ENCODE measurements at places on chromosomes 7 and 10.

- no peak for DNase-seq
These were observed 528.1 kb upstream of the DPP6 start for GRCh38 chr7:153524070-153524601.

DNA sequence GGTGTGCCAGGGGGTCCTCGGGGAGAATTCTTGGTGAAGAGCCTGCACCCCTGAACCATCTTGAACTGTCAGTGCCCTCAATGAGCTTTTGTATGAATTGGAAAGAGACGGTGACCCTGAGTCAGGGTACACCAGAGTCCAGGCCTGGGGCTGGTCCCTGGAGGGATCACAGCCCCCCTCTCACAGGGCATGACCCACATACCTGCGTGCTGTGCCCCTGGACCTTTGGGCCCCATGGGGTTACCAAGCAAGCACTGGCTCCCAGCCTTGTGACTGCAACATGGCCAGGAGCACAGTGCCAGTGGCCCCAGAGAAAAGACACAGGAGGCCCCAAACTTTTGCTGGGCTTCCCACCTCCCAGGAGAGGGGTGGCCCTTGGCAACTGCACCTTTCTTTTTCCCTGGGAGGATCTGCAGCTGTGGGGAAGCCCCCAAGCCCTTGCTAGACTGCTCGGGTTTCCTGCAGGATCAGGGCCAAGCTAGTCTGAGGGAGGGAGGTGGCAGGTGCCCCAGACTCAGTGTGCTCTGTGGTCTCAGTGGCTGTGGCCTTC, 153.5 kb downstream of the ZNF248 start:
- no peak for DNase-seq

- no peak for DNase-seq
These were observed 275.1 kb upstream of the FZD1 start for GRCh38 chr7:90988996-90989765.

GRCh38 chr7:28077616-28078015, 103.0 kb downstream of the JAZF1 start:
- DNase-seq: no peak

- DNase-seq: no peak
These were observed 161.5 kb downstream of the CREB5 start for GRCh38 chr7:28573651-28574301.

GRCh38 chr10:71045204-71045809, 156.9 kb upstream of the PCBD1 start:
- no peak for DNase-seq

DNA sequence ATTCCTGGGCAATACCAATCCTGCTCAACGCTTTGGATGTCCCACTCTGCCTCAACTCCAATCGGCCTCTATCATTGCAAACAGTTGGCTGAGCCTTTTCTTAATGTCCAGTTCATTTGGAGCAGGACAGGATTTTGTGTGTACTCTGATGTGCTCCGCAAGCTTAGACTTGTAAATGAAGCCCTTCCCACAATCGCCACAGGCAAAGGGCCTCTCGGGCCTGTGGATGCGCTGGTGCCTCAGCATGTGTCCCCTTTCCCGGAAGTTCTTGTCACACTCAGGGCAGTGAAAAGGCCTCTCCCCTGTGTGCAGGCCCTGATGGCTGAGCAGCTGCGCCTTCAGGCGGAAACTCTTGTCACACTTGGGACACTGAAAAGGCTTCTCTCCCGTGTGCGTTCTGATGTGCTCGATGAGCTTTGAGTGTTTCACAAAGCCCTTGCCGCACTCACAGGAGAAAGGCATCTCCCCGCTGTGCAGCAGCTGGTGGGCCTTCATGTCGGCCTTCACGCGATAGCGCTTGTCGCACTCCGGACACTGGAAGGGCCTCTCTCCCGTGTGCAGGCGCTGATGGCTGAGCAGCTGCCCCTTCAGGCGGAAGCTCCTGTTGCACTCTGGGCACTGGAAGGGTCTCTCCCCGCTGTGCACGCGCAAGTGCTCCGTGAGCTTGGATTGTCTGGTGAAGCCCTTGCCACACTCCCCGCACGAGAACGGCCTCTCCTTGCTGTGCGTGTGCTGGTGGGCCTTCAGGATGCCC, 20.0 kb downstream of the ZNF786 start:
- no peak for DNase-seq

- DNase-seq: no peak
These were observed 1.8 kb upstream of the RPA3 start for GRCh38 chr7:7720193-7720592.

- no peak for DNase-seq
These were observed 157.2 kb upstream of the SLC25A13 start for GRCh38 chr7:96479015-96479645.

DNA sequence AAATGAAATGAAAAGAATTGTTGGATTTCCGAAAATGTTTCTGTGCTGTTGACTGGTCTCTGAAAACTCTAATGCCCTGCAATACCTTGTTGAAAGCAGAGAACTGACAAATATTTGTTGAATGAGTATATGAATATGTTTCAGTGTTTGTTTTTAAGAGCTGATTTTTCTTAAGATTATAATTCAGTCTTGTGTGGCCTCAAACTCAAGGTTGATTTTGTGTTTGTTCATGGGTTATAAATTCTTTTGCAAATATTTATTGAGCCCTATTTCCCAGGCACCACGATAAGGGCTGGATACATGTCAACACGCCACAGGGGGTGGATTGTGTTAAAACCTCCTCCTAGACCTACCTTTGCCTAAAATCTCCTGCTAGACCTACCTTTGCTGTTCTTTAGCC, 203.9 kb upstream of the PLPP4 start:
- no peak for DNase-seq

- no peak for DNase-seq
These were observed 28.2 kb downstream of the PHYH start for GRCh38 chr10:13271552-13272163.

- DNase-seq: no peak
These were observed 803 bp downstream of the RAPGEF5 start for GRCh38 chr7:22356010-22356691.

DNA sequence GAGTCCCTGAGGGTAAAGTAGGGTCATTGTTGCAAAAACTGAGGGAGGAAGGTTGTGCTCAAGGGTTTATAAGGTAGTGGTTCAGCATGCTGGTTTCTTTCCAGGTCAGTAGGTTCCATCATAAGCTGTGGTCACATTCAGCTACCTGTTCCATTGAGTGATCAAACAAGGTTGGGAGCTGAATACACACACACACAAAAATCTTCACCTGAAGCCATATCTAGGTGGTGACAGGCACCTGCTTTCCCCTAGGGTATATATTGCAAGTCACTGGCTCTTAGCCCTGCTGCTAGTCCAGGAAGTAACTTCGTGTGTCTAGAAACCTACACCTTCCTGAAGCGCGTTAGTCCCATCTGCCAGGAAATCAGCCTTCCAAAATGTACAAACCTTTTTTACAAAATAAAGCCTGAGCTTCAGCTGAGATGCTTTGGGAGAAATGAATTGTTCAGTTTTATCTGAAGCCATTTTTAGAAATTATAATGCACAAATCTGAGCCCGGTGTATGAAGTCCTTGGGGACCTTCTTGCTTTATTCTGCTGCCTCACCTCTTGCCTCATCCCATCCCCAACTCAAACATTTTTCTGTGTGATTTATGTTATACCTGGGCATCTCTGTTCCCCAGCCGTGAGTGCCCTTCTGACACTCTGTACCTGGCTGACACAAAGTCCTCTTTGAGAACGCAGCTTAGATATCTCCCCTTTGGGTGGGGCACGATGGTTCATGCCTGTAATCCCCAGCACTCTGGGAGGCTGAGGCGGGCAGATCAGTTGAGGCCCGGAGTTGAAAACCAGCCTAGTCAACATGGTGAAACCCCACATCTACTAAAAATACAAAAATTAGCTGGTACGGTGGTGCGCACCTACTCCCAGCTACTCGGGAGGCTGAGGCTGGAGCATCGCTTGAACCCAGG, 10.6 kb upstream of the LAMTOR4 start:
- no peak for DNase-seq

- DNase-seq: no peak
These were observed 14.8 kb downstream of the CUX1 start for GRCh38 chr7:101832205-101832631.

All from epithelial cell of proximal tubule (primary cell).